ENCODE measurements at places on chromosomes 1 and 21.

- no peak for DNase-seq
These were observed 6.1 kb upstream of the LDLRAP1 start for GRCh38 chr1:25537153-25537831.

DNA sequence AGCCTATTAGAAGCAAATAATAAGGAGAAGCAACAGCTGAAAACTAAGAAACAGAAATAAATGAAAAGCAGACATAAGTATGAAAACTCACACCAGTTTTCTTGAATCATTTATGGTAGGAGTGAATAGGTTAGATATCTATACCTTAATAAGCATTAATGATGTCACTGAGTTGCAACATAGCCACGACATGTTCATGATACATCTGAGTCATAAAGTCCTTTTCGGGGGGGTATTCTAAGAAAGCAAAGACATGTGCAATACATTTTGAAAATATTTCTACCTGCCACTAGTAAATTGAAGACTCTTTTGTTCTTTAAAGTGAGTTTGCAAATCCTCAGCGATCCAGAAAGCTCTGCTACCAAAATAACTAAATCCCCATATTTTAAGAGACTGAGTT is 7.2 kb downstream of the CD34 start:
- no peak for DNase-seq

GRCh38 chr1:110176299-110176956 is 26.1 kb downstream of the SLC6A17 start:
- DNase-seq: no peak

DNA sequence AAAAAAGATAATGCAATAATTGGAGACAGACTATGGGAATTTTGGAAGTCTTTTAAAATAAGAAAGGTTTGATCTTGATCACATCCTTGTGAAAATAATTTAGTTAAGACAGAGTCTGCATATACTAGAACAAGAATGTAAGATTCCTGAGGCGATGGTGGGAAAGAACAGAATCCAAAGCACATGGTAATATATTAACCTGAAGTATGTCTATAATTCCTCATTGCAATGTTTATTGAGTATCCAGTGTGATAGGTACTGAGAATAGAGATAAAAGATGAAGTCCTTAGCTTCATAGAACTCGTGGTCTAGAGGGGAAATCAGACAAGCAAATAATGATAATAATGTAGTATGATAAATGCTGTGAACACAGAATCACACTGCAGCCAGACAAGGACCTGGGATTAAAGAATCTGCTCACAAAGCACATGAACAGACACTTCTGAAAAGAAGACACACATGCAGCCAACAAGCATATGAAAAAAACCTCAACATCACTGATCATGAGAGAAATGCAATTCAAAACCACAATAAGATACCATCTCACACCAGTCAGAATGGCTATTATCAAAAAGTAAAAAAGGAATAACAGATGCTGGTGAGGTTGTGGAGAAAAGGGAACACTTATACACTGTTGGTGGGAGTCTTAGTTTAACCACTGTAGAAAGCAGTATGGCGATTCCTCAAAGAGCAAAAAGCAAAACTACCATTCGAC is 6.9 kb upstream of the ANGPTL3 start:
- no peak for DNase-seq

- DNase-seq: no peak
These were observed 7.5 kb downstream of the TENT5B start for GRCh38 chr1:27005166-27005530.

- DNase-seq: no peak
These were observed 404 bp downstream of the LRRC8C start for GRCh38 chr1:89633248-89633799.

- DNase-seq: no peak
These were observed 31.0 kb downstream of the TNNT2 start for GRCh38 chr1:201346337-201346939.

DNA sequence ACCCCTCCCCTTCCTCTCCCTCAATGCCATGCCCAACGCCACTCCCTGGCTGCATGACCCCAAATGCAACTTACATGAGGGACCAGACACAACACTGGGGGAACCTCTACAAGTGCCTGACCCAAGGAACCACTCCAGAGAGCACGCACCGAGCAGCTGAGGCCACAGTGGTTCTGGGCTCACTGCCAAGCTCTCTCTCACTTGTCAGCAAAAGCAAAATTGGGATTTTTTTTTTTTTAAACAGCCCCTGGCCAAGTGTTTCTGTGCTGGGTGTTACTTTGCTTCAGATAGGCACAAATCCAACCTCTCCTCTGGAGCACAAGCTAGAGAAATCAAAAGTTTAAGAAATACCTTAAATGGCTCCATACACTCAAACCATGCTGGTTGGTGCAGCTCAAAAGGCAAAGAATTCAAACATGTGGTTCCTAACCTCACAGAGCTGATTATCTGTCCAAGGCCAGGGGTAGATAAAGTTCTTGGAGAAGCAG is 363.0 kb downstream of the SETD4 start:
- no peak for DNase-seq

DNA sequence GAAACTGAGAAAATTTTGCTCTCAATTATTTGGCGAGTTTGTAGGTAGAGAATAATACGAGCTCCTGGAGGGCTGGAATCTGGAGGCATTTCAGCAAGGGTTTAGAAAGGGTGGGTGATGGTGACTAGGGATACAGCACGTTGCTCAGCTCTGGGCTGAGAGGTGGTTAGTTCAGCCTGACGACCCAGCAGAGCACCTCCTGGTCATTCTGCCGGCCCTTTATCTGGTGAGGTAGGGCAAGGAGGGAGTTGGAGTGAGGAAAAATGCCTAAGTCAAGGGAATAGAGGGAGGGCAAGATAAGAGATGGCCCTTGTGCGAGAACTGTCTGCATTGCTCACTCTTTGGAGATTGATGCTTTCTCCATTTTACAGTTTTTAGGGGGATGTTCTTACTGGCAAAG is 19.1 kb downstream of the GALNT2 start:
- no peak for DNase-seq

DNA sequence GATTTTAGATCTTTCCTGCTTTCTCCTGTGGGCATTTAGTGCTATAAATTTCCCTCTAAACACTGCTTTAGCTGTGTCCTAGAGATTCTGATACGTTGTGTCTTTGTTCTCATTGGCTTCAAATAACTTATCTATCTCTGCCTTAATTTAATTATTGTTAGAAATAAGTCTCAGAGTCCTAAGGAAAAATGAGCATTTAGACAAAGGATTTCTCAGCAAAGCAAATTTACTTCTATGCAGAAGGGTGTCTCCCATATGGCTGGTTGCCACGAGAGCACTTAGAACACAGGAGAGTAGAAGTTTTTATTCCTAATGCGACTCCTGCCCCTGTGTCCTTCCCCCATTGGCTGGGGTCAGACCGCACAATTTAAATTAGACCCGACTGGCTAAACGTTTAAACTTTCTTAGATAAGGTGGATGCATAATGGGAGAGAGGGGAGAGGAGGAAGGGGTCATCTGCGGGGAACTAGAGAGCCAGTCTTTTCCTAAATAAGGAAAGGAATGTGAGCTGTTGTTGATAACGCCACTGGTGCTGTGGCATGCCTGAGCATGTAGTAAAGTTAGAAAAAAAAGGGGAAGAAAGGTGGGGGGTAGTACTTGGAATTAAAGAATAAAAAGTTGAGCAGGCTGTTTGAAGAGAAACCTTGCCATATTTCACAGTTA is 170.2 kb downstream of the DYRK1A start:
- no peak for DNase-seq

DNA sequence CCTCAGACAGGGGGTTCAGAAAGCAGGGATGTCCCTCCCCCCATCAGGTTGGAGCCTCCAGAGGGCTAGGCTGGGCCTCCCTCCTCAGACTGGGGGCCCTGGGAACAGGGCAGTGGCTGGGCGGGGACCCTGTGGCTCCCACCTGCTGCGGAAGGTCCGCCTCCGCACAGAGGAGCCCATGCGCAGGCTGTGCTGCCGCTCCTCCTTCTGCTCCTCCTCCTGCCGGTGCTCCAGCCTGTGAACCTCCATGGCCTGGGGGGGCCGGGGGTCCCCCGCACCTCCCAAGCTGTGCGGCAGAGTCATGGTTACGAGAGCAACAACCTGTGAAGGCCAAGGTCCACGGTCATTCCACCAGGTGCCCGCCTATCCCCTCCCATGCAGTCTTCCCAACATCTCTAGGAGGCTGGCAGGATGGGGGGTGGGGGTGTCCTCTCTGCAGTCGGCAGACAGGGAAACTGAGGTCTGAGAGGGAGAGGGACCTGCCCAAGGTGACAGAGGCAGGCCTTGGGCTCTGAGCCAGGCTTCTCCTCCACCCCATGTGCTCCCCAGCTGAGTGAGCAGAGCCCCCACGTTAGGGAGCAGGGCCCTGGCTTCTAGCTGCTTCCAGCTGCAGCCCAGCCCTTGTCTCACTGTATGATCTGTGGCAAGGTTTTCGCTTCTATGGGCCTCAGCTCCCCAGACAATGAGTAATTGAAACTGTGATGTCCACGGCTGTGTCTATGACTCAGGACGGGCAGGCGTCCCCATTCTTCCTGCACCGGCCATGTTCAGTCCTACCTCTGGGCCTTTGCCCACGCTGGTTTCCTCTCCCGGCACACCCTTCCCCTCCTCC is 3.4 kb downstream of the MYOM3 start:
- DNase-seq: no peak

DNA sequence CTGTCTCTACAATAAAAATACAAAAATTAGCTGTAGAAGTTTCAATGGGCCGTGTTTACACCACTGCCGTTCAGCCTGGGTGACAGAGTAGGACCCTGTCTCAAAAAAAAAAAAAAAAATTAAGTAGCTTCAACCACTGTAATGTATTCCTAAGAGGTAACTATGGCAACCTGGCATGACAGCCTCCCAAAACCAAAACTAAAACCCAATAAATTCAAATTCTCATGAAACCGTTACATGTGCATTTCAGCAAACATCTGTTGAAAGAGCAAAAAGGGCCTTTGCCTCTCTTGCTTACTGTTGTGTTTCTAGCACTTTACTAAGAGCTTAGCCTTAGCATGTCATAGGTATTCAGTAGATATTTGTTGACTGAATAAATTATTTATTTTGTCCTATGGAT is 33.5 kb downstream of the ODR4 start:
- DNase-seq: no peak

DNA sequence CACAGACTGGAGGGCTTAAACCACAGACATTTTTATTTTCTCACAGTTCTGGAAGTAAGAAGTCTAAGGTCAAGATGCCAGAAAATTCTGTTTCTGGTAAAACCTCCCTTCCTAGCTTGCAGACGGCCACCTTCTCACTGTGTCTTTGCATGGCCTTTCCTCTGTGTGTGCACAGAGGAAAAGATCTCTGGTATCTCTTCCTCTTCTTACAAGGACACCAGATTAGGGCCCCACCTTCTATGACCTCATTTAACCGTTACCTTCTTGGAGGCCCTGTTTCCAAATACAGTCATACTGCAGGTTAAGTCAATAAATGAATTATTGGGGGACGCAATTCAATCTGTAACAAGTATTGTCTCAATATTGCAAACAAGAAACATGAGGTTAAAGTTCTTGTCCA is 63.0 kb upstream of the PRDX6 start:
- DNase-seq: no peak

DNA sequence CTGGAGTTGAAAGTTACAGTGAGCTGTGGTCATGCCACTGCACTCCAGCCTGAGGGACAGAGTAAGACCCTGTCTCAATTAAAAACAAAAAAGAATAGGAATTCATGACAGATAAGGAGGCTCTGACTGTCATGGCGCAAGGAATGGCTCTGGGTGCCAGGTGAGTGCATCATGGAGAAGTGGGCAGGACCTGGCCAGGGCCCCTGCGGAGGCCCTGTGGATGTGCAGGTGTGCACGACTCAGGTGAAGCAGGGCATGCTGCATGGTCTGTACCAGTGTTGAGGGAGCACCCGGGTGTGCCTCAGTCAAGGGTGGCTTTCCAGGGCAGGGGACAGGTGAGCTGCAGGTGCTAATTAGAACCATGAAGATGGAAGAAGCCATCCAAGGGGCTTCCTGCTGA is 14.0 kb downstream of the SLC1A7 start:
- DNase-seq: no peak

DNA sequence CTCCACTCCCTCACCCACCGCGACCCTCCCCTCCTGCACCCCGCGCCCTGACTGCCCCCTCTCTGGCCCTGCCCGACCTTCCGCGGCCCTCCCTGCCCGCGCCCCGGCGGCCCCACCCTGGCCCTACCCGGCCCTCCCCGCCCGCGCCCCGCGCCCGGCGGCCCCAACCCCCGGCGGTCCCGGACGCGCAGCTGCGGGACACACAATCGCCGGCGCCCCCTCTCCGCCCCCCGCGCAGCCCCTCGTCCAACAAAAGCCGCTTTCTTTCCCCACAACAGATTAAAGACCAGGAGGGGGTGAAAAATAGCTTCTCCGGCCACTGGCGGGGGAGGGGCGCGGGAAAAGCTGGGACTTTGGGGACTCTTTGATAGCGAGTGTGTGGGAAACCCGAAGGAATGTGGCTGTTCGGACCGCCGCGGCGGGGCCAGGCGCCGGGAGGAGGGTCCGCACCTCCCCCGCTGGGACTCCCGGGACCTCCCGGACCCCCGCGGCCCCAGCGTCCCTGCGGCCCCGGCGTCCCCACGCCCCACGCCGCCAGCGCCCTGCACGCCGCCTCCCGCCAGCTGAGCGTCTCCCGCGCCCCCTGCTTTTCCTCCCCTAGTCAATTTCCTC is 8.8 kb upstream of the ID3 start:
- DNase-seq: no peak

- DNase-seq: no peak
These were observed 52.8 kb downstream of the CACHD1 start for GRCh38 chr1:64522740-64523139.

DNA sequence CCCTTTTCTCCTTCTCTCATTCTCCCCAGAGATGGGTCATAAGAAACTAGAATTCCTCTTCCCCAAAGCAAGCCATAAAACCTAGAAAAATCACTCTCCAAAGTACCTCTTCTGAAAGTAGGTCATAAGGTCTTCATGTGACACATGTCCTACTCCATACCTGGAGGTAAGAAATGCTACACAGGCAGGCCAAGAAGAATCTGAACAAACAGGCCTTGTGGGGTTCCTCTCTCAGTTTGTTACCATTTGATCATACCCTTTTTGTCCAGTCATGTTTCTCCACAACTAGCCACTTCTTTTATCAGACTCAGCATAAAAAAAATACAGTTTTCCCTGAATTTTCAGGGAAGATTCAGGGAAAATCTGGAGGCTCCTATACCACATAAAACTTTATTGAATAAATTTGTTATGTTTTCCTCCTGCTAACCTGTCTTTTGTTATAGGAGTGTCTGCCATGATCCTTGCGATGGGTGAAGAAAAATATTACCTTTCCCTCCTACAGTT is 134.4 kb upstream of the LMO4 start:
- no peak for DNase-seq

- no peak for DNase-seq
These were observed 997 bp downstream of the CASZ1 start for GRCh38 chr1:10795276-10796021.

GRCh38 chr1:56561227-56562019 is 17.9 kb downstream of the PLPP3 start:
- no peak for DNase-seq
